ENCODE measurements at places on chromosomes 7 and 10. TPM values are rescaled to one million over a fixed set of nuclear protein-coding genes. Genes with fewer than 3 reads are reported as not detected.

- no peak overlapping the region for H3K4me3 ChIP-seq
- no peak for DNase-seq
- no peaks in the 10 kb centered on the region for H3K27me3 ChIP-seq
- H3K27ac ChIP-seq = no peak overlapping the region
- H3K36me3 ChIP-seq = no peaks in the 10 kb centered on the region
Measured at GRCh38 chr7:1690359-1690958, 20.4 kb downstream of the ELFN1 start.

- H3K27me3 ChIP-seq = peaks cover 26% of the 10 kb centered on the region
- no peak for DNase-seq
- H3K4me3 ChIP-seq = no peak overlapping the region
- H3K36me3 ChIP-seq = no peaks in the 10 kb centered on the region
- peak overlapping the region; percentile 67 for H3K27ac ChIP-seq
Measured at GRCh38 chr10:46540412-46541016, 15.9 kb downstream of the GPRIN2 start.

- no peaks in the 10 kb centered on the region for H3K27me3 ChIP-seq
- no peaks in the 10 kb centered on the region for H3K36me3 ChIP-seq
- no peak overlapping the region for H3K4me3 ChIP-seq
- no peaks in the 10 kb centered on the region for H3K4me1 ChIP-seq
Measured at GRCh38 chr7:110507369-110507768, 583.6 kb upstream of the LRRN3 start.

GRCh38 chr10:10772411-10772810 lies 245.3 kb upstream of the CELF2 start:
- no peak for DNase-seq
- H3K4me1 ChIP-seq = no peaks in the 10 kb centered on the region
- H3K4me3 ChIP-seq = no peak overlapping the region
- no peaks in the 10 kb centered on the region for H3K27me3 ChIP-seq
- H3K27ac ChIP-seq = no peak overlapping the region

The LIPK gene
- not detected for total RNA-seq

The PSD gene
- 0.72 TPM for total RNA-seq

The PHYHIPL gene
- total RNA-seq = not detected

All from osteoblast (primary cell).